ENCODE measurements at places on chromosomes 4 and X.
A peak's percentile ranks its signal among the peaks of the same experiment; 100 is the strongest.

GRCh38 chr4:133594390-133595207, 445.5 kb downstream of the PCDH10 start:
- no peak for DNase-seq

DNA sequence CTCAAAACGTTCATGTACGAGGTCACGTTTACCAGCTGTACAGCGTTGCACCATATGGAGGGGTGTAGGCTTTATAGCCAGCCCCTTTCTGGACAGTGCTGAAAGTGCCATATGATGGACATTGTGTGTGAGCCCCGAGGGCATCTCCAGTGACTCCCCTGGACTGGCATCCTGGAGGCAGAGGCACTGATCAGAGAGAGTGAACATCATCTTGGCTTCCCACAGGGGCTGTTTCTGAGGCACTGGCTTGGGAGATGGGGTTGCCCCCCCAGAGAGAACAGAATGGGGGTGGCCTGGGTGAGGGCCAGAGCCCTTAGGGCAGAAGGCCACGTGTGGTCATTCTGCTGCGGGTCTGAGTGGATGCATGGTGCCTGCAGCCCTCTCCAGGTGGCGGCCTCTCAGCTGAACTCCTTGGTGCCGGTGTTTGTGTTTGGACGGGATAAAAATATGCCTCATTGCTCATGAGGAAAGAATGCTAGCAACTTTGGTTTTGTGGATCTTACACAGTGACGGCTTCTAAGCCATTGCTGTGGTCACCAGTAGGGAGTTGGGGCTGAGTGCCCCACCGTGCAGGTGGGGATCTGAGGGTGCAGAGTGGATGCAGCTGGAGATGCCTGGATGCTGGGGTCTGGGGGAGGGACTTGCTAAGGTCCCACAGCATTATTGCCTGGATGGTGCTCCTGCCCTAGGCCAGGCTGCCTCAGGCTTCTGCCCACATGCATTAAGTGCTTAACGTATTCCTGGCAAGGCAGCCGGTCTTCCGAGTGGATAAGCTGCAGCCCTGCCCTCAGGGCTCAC, 3.4 kb downstream of the WFS1 start:
- DNase-seq, result no peak

- no peak for DNase-seq
These were observed 55.3 kb upstream of the SLC25A43 start for GRCh38 chrX:119343856-119344255.

DNA sequence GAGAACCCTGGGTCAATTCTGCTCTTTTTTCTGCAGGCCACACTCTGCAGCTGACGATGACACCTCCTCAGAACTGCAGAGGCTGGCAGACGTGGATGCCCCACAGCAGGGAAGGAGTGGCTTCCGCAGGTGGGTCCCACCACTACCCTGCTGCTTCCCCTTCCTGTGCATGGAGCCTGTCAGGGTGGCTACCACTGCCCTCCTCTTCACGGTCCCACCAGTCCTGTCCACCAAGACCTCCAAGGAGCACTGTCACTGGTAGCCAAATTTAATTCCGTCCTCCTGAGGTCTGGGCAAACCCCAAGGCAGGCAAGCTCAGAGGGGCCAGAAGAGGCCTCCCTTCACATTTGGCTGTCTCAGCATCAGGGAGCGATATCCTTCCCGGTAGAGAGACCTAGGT, 4.2 kb downstream of the CNGA2 start:
- DNase-seq, result no peak

DNA sequence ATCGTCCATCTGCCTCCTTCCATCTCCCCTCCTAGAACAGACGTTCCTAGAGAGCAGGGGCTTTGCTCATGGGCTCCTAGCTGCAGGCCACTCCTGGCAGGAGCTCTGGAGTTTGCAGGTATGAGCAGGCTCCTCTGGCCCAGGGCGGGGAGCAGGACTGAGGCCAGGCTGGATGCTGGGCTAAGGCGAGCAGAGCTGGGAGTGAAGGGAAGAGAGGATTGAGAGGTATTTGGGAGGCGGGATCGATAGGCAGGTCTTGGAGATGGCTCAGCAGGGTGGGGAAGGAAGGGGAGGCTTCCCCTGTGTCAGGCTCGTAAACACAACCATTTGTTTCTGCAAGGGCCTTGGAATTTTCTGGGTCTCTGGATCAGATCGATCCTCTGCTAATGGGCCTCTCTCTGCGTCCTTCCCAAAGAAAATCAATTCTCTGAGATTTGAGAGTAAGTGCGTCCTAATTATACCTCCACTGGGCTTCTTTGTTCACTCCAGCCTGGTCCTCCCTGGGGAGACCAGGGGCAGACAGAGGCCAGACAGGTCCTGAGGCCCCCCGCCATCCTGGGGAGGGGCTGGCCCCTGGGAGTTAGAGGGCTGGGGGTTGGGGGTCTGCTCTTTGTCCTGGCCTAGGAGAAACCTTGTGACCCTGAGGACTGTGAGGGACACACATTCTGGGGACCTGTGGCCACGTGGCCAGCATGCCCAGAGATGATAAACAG, 94.8 kb upstream of the PSAPL1 start:
- no peak for DNase-seq

- no peak for DNase-seq
These were observed 55.6 kb downstream of the SPATA18 start for GRCh38 chr4:52106660-52107059.

DNA sequence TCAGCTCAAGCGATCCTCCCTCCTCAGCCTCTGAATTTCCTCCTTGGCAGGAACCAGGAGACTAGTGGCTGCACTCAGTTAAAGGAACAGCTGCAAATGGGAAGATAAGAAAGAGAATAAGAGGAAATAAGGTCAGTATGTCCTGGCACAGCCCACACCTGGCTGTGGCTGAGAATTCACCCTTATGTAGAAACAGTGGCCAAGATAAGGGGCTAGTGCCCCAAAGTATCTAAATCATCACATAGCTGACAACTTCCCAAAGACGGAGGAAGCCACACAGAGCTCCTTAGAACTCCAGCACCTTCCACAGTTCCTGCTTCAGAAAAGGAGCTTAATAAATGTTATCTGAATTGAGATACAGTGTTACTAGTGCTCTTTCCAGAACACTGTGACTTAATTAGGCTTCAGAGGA, 2.3 kb upstream of the CHIC2 start:
- no peak for DNase-seq

- no peak for DNase-seq
These were observed 37.6 kb downstream of the RBM47 start for GRCh38 chr4:40592034-40592433.

- DNase-seq, result no peak
These were observed 186.7 kb downstream of the PALLD start for GRCh38 chr4:168683595-168683994.

DNA sequence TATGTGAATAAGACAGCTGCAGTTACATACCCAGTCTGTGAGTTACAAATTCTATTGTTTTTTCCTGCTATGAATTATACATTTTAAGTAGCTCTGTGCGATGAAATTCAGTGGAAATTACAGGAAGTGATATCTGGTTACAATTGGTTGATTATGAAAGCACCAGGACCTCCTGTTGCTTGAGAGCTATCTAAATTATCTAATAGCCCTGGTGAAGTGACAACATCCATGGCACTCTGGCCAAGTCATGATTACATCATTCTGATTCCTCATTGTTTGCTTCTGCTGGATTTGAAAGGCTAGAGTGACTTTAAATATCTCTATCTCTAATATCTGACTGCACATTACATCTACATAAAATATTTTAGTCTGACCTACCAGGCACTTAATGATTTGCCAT, 515.0 kb downstream of the CFAP47 start:
- DNase-seq, result no peak

- DNase-seq, result no peak
These were observed 35.9 kb downstream of the HMX1 start for GRCh38 chr4:8835521-8836365.

GRCh38 chr4:38075370-38076152, 115.4 kb downstream of the PTTG2 start:
- peak; percentile 14 for DNase-seq

DNA sequence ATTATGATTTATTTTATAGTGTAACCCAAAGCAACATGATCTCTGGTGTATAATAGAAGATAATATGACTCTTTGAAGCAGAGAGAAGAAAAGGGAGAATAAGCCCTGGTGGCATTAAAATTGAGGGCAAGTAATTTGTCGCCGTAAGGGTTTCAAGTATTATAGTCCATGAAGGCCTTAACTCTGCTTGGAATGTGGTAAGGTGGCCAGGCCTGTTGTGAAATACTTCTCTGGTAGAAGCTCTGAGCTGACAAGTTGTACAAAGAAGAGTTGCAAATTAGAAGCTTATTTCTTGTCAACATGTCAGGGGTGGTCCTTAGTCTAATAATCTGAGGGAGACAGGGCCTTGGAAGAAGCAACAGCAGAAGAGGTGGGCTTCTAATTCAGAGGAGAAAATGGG, 151.7 kb upstream of the HHIP start:
- no peak for DNase-seq

GRCh38 chrX:41336447-41336846, 2.5 kb downstream of the DDX3X start:
- no peak for DNase-seq

DNA sequence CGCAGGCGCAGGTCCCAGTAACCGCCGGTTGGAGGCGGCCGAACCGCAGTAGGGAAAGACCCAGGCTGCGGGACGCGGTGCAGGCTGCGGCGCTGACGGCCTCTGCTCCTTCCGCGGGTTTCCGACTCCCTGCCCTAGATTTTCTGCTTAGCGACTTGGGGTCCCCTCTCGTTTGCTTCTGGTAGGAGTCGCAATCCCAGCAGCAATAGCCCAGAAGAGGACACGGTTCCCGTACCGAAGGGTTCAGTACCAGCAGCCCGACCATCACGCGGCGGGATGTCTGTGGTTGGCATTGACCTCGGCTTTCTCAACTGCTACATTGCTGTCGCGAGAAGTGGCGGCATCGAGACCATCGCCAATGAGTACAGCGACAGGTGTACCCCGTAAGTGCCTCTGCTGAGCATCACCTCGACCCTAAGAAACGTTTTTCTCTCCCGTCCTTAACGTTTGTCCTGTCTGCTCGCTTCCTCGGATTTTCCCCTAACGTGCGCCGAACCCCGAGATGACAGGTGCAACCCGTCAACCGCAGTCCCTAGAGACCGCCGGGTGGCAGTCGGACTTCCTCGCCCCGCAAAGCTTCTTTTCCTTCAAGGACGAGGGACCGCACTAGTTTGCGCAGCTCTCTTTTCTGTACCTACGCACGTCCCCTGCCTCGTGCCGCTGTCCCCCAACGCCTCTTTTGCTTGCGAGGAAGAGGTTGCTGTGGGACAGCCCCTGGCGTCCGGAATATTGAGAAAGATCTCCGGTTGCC, at the start of gene HSPA4L:
TSS of gene HSPA4L (plus strand) at position 48 of the 751 bp plus-strand sequence. CDS start at position 277, 229 bp downstream.
- DNase-seq, result peak; percentile 37

DNA sequence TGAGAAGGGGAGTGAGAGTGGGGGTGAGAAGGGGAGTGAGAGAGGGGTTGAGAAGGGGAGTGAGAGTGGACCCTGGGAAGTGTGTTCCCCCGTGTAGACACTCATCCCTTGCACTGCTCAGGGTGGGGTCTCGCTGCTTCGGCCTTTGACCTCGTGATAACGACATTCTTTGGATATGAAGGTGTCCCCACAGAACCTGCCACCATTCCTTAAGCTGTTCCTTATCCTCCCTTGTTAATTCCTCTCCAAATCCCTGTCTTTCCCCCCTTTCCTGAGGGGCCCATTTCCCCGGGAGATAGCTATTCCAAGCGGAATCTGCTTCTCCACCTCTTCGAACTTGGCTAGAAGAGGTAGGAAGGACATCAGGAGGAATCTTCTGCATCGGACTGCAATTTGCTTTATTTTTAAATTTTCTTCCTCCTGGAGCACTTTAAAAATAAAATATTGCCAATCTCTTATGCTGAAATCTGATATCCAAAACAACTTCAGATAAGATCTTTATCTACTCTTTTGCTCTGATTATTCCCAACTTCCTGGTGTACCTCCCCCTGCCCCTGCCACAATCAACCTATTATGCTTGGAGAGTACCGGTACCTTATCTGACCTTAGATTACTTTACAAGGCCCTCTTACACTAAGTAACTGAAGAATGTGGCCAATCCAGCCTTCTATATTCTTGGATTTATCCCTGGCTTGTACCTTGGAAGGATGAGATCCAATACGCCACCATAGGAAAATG, 15.6 kb downstream of the TRIML1 start:
- DNase-seq, result no peak

- DNase-seq, result no peak
These were observed 100.3 kb downstream of the TENM3 start for GRCh38 chr4:182343453-182343852.

DNA sequence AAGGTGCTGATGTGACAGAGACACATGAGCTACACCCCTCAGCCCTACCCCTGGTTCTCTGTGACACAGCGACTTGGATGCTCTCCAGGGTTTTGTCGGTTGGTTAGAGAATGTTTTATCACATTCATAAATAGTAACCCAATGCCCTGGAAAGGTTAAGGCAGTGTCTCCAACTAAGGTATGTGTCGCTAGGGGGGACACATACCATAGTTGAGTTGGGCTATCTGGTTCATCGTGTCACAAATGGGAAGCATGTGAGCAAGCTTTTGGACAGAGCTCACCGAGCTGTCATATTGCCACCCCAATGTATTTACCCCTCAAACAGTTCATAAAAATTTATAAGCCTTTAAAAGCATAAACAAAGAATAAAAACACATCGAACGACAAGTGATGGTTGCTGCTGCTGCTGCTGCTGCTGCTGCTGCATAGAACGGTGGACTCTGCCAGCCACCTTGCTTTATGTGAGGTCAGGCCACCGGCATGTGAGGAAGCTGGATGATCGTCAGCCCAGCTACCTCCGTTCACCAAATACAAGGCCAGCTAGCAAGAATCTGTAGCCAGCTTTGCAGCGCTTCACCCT, 55.9 kb downstream of the STOX2 start:
- no peak for DNase-seq
